Activated naive CD8-positive, alpha-beta T cell treated with anti-CD3 and anti-CD28 coated beads, Interleukin-2, amount 50 U/mL, for 16 hours (primary cell): ENCODE measurements at places on chromosomes 5 and 9.

DNA sequence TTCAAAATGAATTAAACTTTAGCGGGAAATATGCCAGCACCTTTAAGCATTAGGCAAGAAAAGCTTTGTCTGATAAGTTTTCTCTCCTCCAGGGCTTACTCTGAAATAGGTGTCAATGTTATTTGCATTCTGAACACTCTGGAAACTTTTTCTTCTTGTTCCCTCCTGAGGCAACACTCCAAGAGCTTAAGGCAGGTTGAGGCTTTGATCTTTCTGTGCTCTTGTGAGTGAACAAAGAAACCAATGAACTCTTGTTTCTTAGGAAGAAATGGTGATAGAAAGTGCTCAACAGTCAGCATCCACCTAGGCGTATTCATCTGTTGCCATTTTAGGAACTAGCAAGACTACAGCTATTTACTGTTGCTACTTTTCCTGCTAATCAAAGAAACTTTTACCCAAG is 259.8 kb downstream of the NFIB start:
- no peak for DNase-seq

DNA sequence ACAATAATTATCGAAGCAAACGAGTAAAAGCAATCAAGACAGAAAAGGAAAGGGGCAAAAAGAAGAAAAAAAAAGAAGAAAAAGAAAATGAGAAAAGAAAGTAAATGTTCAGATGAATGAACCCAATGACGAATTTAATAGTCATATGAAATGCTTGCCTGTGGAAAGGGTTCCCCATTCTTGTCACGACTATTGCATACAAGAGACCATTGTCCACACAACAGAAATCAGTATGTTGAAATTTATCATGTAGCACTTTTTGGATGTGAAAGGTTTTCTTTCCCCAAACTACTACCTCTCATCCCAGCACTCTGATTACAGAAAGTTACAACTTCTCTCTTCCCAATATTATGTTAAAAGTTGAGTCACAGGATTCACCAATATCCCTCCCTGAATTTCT is 162.4 kb downstream of the ZDHHC21 start:
- DNase-seq, result no peak

DNA sequence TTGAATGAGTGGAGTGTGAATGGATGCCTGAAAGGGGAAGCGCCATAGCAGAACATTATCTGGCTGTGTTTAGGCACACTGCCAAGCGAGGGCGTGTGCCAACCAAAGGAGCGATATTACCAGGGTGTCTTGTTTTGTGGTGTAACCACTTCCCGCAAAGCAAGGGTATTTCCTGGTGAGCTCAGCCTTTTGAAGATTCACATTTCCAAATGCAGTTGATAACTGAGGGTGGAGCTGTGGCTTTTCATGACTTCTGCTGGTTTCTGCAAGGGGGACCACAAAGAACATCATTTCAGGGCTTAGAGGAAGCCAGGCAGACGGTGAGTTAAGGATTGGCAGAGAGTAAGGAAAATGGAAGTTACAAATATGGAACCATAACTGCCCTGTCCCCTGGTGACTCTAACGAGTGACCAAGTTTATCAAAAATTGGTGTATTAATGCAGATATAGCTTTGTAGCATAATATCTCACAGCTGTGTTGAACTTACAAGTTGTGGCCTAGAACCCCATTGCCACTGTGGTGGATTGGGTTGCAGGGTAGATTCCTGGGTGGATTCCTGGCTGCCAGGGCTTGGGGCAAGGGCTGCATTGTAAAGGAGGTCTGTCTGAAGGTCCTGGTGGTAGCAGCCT is 71.4 kb downstream of the RALGPS1 start:
- peak; percentile 63 for DNase-seq

GRCh38 chr5:129781594-129781993 is 33.7 kb downstream of the MINAR2 start:
- no peak for DNase-seq

DNA sequence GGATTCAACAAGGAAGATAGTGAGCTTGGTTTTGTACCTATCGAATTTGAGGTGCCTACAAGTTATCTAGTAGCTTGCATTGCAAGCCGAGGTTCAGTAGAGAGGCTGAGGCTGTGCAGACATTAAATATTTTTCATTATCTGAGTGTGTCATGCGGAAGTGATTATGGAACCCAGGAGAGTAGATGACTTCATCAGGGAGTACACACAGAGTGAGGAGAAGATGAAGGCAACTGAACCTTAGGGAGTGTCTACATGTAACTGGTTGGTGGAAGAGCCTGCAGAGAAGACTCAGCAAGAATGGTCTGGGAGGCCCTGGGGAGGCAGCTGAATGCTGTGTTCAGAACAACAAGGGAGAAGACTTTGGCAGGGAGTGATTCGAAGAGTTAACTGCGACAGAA is 393.9 kb downstream of the ARHGEF28 start:
- DNase-seq, result no peak

DNA sequence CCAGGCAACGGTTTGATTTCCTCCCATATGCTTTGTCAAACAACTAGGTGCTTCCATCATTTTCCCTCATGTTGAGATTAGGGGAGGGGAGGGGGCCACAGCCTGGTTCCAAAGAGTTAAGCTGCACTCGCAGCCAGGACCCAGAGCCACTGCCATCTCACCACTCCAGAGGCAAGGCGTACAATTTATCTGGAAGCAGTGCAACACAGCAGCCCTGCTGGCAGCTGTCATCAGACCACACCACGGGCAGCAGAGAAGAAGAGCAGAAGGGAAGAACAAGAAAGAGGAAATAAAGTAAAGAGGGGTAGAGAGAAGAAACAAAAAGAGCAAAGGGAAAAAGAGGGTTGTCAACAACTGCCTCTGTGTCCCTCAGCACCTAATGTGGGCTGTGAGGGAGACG is 38.9 kb downstream of the MED27 start:
- no peak for DNase-seq

DNA sequence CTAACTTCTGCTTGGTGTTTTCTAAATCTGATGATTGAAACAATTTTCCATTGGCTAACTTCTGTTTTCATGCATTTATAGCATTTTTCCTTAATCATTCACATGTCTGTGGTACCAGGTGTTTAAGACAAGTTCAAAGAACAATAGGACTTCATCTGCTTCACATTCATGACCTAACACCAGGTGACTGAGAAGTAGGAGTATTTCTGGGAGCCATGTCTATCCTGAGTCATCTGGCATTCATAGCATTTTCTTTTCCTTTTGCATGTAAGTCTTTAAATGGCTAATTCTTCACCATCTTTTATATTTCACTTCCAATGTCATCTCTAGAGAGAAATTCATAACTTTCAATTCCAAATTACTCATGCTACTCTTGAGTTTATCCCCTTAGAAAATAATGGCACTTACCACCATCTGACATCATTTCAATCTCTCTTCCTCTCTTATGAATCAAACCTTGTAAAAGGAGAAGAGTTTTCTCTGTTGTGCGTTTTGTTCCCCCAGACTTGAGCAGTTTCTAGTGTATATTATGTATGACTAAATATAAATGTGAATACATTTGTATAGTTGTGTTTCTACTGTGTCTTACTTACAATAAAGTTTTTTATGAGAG is 1196.1 kb upstream of the CDH9 start:
- no peak for DNase-seq

- DNase-seq, result no peak
These were observed 81.2 kb downstream of the FSTL4 start for GRCh38 chr5:133531178-133531577.

- DNase-seq, result no peak
These were observed 144.7 kb downstream of the CFAP90 start for GRCh38 chr5:7706256-7706655.

DNA sequence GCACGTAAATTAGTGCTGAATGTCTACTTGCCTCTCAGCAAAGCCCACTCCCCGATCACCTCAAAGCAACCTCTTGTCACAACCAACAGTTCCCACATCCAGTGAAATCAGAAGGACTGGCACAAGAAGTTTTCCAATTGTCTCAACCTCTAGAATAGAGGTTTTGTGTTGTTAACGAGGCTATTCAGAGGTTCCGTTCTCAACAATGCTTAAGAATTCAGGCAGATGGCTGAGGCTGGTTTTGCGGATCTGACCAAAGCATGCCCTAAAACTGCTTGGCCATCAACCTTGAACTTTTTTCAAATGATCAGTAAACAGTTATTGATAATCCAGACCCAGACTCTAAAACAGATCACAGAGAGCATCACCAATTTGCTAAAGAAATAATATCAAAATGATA is 52.9 kb downstream of the MAPKAP1 start:
- DNase-seq, result no peak

GRCh38 chr5:178113141-178113787 is at the start of gene N4BP3:
Gene N4BP3, plus strand, starts transcription at chr5:178113532. Its CDS starts 6,052 bp downstream, at chr5:178119584.
- peak; percentile 58 for DNase-seq

DNA sequence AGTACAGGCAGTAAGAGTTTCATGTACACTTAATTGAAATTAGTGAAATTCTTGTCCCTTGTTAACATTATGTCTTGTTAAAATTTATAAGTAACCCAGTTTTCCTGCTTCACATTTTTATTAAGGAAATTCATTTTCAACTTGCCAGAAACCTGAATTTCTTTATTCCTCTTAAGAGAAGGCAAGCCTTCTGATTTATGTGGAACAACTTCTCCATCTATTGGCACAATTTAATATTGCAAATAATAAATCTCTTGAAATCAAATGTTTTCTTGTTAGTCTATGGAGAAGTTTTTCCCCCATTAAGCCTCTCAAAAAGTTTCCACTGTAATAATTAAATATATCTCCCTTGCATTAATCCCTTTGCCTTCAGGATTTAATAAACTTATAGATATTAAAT is 33.8 kb upstream of the ACO1 start:
- DNase-seq, result no peak

DNA sequence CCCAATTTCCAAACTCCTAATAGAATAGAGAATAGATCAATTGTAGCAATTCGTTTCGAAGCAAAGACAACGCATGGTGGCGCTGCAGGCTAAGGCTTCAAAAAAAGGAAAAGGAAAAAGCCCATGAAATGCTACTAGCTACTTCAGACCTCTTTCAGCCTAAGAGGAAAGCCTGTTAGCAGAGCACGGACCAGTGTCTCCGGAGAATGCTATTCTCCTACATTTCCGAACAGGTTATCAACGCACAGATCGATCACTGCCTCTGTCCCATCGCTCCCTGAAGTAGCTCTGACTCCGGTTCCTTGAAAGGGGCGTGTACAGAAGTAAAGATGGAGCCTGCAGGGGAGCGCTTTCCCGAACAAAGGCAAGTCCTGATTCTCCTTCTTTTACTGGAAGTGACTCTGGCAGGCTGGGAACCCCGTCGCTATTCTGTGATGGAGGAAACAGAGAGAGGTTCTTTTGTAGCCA is at the start of gene PCDHB15:
PCDHB15 (plus strand) TSS at position 146 of the 468 bp plus-strand sequence; CDS start at position 330, 184 bp downstream.
- DNase-seq, result no peak

DNA sequence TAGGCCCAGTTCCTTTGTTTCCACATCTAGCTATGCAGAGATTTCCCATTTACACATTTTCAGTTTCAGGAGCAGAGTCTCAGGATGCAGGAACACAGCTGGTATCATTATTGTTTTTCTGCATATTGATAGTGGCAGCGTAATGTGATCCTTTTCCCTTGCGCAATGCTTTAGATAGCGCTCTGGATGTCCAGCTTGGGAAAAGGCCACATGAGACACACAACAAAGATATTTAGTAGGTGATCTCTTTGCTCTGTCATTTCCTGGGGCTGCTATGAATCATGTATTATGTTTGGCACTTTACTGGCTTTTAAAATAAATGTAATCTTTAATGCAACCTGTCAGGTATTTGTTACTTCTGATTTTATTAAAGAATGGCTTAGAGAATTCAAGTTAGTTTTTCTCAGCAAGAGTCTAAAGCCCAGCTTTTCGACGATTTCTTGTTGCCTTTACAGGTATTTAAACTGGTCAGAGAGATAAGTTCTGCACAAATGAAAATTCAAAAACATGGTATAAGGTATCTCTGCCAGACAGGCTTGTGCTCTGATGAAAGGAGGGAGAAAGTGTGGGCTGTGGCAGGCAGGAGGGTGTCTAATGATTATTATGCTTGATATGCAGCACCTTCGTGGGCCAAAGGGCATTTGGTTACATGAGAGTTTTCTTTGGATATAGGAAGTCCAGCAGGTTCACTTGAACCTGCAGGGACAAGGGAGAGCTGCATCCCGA is 42.2 kb downstream of the PTTG1 start:
- DNase-seq, result no peak

- no peak for DNase-seq
These were observed 221.1 kb downstream of the NR2F1-AS1 start for GRCh38 chr5:93359960-93360305.

DNA sequence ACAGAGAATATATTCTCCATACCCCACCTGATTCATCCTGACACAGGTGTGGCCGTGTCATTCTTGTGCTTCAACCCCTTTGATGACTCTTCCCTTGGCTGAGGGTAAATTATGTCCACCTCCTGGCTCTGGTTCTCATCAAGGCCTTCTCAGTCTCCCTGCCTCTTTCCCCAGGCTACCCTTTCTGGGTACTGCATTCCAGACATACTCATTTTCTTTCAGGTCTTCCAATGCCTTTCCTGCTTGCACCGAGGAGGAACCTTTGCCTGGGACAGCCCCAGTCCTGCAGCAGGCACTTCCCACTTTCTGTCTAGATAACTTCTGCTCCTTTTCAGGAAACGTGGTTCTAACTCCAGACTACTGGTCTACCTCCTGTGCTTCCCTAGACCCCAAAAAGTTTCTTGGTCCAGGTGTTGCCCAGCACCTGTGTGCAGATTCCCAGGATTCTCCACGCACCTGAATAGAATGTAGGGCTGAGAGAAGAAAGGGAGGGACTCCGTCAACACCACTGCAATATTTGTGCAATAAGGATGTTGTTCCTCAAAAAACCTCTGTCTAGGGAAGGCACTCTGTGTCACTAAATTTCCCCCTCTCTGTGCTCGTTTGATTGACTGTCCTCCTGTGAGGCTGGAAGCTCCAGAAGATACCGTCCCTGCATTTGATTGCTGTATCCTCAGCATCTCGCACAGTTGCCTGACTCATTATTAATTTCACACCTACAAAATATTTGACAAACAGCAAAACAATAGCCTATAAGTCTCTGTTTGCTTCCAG is 255.4 kb upstream of the NFIL3 start:
- DNase-seq, result no peak

DNA sequence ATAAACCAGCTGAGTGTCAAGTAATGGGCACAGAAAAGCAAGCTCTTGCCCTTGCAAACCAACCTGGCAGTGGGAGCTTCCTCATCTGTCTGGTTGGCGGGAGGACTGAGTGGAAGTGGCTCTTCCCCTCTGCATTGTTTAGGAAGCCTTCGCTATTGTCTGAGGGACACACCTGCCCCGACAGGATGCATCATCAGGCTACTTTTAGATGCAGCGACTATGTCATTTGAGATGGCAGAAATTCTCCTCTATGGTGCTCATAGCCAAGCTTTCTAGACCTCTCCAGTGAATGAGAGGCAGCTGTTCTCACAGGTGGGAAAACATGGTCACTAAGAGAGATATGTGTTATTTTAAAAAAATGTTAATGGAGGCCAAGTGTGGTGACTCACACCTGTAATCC is 104.0 kb downstream of the DOCK8 start:
- no peak for DNase-seq

- no peak for DNase-seq
These were observed 41.5 kb upstream of the PTPDC1 start for GRCh38 chr9:94042516-94043360.

GRCh38 chr5:135029477-135030122 is 4.4 kb downstream of the PITX1 start:
- DNase-seq, result no peak

- DNase-seq, result no peak
These were observed 108.7 kb downstream of the LIFR start for GRCh38 chr5:38447786-38448185.
